Left hindlimb (tissue), 1 donor: ENCODE measurements at places on chromosomes 13 and 19.

GRCh38 chr13:60012488-60012887 is 151.2 kb downstream of the DIAPH3 start:
- no peak for DNase-seq

GRCh38 chr19:51808333-51808986 is 13.5 kb downstream of the FPR3 start:
- no peak for DNase-seq

GRCh38 chr19:33024398-33024797 is 40.3 kb downstream of the RHPN2 start:
- DNase-seq: no peak

- DNase-seq: no peak
These were observed 7.8 kb downstream of the C19orf38 start for GRCh38 chr19:10855879-10856522.

DNA sequence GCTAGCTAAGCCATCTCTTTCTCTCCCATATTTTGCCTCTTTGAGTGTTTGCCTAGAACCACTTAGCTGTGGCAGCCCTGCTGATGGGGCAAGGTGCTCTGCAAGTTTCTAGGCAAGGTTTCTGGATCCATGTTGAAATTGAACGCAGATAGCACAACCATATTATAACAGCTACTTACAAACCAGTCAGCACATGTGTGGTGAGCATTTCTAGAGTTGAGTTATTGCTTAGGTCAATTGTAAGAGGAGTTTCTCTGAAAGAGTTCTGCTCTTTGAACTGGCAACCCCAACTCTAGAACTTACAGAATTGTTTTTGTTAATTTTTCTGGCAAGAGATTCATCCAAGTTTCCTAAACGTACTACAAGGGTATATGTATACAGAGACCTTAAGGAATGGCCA is 103.3 kb downstream of the GGACT start:
- no peak for DNase-seq

DNA sequence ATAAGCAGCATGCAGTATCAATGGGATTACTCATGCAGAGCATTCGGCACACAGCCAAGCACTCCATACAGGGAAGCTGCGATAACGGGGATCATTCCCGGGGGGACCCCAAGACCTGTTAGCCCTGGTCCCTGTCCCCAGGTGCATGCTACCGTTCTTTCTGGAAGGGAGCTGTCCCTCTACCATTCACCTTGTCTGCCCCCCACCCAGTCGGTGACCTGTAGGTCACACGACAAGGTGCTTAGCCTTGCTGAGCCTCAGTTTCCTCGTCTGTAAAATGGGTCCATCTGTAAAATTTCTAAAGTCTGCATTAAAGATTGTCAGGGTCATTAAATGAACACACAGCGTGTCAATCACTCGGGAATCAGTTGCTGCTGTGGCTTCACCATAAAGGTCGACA is 6.8 kb upstream of the ACP7 start:
- DNase-seq: no peak

- DNase-seq: no peak
These were observed 11.0 kb downstream of the PAF1 start for GRCh38 chr19:39379865-39380396.

- no peak for DNase-seq
These were observed 19.9 kb upstream of the FBXO27 start for GRCh38 chr19:39052243-39052746.

DNA sequence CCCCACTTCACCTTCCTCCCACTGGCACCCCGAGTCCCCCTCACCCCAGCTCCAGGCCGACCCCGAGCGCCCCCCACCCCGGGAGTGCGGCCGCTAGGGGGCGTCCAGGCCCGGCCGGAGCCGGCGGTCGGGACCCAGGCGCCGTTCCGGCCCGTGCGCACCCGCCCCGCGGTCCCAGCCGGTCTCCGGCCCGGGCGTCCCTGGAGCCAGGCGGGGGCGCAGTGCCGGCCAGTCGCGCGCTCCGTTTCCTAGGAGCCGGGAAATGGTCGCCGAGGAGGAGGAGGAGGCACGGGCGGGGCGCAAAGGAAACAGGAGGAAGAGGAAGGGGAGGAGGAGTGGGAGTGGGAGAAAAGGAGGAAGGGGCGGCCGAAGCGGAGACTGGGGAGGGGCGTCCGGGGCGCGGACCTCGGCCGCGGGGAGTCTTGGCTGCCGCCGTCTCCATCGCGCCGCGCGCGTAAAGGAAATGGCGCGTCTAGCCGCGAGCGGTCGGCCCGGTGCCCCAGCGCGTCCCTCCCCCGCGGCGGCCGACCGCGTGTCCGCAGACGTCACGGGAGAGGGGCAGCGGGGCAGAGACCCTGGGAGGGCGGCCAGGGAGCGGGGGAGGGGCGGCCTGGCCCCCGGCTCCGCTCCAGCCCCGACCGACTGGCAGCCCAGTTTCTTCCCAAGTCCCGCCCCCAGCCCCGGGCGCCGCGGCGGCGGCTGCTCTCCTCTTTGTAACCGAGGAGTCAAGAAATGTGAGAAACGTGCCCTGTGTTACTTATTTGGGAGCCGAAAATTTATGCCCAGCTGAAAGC is 1.1 kb upstream of the KCTD15 start:
- peak; percentile 93 for DNase-seq

DNA sequence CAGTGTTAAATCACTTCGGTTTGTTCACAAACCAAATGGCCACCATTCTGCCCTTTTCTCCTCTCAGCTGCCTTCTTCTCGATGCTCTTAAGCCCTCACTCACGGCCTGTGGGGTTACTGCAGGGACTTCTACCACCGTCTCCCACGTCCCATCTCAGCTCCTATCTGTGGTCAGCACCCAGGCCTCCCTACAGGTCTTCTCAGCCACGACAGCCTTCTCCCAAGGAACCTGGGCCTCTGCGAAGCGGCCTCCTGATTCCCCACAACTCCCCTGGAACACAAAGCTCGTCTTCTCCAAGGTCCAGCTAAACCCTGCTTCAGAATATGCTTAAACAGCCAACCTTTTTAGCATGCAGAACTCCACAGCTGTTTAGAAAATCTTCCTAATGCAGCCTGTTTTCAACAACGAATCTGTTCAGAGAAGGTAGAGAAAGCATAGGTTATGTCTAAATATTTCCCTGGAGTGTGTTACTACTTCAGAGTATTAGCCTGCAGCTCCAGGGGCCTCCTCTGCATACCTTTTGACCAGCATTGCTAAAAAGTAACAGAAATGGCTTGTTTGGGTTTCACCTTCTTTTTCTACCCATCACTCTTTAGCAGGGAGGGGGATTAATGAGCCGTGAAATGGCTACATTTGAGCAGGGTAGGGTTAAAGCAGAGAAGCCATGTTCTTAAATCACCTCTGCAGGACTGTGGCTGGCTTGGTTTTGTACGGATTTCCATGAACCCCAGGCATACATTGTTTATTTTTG is 104.0 kb downstream of the COL4A2 start:
- no peak for DNase-seq

- no peak for DNase-seq
These were observed 1.3 kb upstream of the ISYNA1 start for GRCh38 chr19:18439025-18439909.

GRCh38 chr13:34822650-34823049 is 119.4 kb upstream of the NBEA start:
- DNase-seq: no peak

- no peak for DNase-seq
These were observed 112.2 kb downstream of the IER2 start for GRCh38 chr19:13262450-13262849.

DNA sequence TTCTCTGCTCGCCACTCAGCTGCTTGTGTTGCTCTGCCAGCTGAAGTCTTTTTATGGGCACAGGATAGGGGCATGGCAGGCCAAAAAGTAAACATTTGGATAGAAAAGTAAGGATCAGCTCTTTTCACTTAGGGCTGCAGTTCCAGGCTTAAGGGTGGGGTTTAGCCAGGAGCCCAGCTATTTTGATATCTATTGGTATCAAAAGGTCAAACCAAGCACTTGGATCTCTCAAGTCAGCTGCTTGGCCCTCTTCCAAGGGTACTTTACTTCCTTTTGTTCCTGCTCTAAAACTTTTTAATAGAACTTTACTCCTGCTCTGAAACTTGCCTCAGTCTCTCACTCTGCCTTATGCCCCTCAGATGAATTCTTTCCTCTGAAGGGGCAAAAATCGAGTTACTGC is 55.7 kb upstream of the ABCC4 start:
- no peak for DNase-seq

DNA sequence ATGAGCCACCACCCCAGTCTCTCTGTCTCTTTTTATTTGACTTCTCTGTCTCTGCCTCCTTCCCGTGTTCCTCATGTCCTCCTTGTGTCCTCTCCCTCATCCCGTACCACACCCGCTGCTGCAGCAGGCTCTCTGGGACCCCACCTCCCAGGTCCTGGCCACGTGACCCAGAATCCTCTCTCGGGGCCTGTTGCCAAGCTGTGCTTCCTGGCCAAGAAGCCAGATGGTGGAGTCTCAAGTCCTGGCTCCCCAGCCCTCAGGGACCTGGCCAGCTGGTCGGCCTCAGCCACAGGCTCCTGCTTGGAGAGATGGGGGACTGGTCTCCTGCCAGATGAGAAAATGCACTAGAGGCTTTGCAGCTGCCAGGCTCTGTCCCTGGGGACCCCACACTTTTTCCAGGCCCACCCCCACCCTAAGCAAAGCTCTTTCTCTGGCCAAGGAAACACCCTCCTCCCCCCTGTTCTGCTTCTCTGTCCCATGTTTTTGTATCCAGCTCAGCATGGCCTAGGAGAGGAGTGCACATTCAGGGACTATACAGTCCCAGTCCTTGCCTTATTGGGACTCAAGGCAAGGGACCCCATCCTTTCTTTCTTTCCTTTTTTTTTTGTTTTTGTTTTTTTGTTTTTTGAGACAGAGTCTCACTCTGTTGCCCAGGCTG is 34.3 kb upstream of the SHKBP1 start:
- DNase-seq: no peak

GRCh38 chr13:59413126-59413525 is 750.6 kb downstream of the DIAPH3 start:
- no peak for DNase-seq

- DNase-seq: no peak
These were observed 61.2 kb upstream of the WDFY2 start for GRCh38 chr13:51523082-51523518.

- DNase-seq: peak; percentile 31
These were observed 4.0 kb upstream of the FLT3LG start for GRCh38 chr19:49469828-49470614.

DNA sequence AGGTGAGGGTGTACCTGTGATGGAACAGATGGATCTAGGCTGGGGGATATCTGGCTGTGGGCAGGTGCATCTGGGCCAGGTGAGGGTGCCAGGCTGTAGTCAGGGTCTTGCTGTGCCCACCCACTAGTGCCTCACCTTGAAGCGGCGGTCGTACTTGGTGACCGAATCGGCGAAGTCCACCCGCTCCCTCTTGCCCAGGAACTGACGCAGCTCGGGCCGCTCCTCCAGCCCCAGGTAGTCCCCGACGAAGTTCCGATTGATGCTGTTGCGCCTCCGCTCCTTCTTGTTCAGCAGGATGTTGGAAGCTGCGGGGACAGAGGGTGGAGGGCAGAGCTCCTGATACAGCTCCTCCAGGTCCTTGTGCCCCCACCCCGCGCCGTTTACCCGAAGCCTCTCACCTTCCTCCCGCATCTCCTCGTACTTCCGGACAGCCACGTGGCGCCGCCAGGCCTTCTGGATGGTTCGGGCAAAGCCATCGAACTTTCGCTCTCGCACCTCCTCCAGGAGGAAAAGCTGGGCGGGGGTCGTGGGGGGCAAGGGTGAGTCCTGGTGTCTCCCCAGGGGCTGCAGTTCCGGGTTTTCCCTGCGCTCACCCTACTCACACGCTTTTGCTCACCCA is 16.2 kb upstream of the ZNF414 start:
- no peak for DNase-seq

DNA sequence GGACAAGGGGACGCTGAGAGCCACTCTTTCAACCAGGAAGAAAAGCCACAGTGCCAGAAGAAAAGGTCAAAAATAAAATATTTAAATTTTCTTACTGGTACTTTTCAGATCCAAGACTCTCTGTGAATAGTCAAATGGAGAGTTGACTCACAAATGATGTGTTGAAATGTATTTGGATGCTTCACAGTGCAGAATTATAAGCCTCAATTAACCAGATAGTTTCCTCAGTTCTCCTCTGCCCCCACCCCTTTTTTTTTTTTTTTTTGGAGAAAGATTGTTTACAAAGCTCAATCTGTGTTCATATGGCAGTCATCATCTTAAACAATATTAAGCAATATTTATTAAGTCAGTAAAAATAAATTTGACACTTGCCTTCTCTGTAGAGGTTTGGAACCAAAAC is 470.8 kb downstream of the FGF9 start:
- DNase-seq: no peak

GRCh38 chr13:43006893-43007631 is 15.0 kb upstream of the EPSTI1 start:
- DNase-seq: no peak

- no peak for DNase-seq
These were observed 1.4 kb downstream of the FGF9 start for GRCh38 chr13:21672287-21672680.

GRCh38 chr19:53462861-53463260 is 4.7 kb upstream of the ZNF813 start:
- DNase-seq: no peak

DNA sequence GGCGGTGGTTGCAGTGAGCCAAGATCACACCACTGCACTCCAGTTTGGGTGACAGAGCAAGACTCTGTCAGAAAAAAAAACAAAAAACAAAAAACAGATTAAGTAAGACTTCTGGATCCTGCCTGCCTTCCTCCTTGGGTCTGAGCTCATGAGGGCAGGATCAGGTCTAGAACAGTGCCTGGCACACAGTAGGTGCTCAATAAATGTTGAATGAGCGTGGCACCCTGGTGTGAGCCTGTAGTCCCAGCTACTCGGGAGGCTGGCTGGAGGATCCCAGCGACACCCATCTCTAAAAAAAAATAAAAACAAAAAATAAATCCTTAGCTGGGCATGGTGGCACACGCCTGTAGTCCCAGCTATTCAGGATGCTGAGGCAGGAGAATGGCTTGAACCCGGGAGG is 2.8 kb upstream of the CDC37 start:
- no peak for DNase-seq

- DNase-seq: peak; percentile 50
These were observed 485 bp downstream of the CRYL1 start for GRCh38 chr13:20525144-20525600.

GRCh38 chr13:29849731-29850212 is 645 bp downstream of the UBL3 start:
- peak; percentile 73 for DNase-seq
